Suppressor macrophage treated with lipopolysaccharide for 4 hours (primary cell): ENCODE measurements at places on chromosomes 2 and 18.

- peak; percentile 80 for DNase-seq
Observed at GRCh38 chr2:237156031-237156856, 70.6 kb downstream of the COPS8 start.

DNA sequence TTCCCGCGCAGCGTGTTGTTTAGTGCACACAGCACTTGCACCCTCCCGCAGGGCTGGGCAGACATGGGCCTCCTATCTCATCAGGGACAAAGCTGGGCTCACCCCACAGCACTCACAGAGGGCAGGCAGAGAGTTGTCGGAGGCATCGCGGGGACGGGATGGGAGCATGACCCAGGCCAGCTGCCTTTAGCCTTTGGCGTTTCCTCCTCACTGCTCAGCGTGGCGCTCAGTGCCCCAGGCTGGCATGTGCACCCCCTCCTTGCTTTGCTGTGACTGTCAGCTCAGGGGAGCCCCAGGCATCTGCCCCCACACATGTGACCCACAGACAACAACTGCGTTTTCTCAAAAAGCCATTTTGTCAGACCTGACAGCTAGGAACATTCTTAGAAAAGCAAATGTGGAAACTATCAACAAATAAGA lies 101.1 kb downstream of the RNF144A start:
- DNase-seq: no peak

DNA sequence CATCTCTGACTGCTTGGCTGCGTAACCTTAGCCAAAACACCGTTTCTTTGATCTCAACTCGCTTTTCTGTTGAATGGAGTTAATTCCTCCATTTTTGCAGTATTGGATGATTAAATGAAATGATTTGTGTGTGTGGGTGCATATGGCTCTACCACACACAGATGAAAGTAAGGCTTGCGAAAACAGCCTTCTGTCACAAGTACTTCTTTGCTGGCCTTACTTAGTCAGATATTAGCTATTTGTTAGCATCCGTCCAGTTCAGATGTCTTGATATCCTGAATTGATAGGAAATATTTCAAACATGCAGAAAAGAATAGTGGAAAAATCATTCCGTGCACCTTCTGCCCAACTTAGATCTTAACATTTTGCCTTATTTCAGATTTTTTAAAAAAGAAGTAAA lies 21.8 kb downstream of the NCOA1 start:
- peak; percentile 38 for DNase-seq

GRCh38 chr2:65765376-65765775 lies 333.0 kb upstream of the SPRED2 start:
- no peak for DNase-seq

- peak; percentile 12 for DNase-seq
Observed at GRCh38 chr2:11129598-11130449, 25.4 kb upstream of the SLC66A3 start.

DNA sequence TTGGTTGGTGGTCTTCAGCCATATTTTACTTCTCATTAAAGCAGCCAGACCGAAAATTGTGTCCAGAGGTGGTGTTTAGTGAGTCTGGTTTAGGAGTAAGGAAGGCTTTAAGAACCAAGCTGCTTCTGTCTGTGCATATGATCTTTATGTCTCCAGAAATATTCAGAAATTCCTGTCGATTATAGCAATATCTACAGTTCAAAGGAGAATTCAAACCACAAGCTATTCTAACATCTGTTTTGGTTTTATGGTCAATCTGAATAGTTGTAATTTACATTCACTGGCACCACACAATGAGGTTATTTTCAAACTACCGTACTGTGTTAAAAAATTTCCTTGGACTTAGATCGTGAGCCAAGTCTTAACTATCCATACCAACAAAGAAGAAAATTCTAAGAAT lies 11.3 kb downstream of the UPP2 start:
- DNase-seq: no peak

- no peak for DNase-seq
Observed at GRCh38 chr2:192498747-192499146, 304.0 kb upstream of the TMEFF2 start.

DNA sequence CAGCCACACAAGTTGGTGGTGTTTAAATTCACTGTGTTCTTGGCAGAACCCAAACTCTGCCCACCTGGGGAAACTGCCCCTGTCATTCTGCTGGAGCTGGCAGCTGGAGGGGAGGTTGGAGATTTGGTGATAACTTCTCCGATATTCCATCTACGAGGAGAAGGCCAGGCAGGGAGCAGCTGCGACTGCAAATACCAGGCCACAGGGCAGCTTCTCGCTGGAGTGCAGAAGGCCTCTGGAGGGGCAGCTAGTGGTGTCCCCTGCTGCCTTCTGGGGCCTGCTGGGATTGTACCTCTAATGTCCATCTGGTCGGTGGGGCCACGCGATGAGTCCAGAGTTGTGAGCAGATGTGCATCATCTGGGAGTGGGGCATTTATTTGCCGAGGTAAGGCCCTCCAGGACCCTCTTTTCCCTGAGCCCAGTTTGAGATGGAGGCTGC lies 98.9 kb downstream of the ACKR3 start:
- DNase-seq: no peak

DNA sequence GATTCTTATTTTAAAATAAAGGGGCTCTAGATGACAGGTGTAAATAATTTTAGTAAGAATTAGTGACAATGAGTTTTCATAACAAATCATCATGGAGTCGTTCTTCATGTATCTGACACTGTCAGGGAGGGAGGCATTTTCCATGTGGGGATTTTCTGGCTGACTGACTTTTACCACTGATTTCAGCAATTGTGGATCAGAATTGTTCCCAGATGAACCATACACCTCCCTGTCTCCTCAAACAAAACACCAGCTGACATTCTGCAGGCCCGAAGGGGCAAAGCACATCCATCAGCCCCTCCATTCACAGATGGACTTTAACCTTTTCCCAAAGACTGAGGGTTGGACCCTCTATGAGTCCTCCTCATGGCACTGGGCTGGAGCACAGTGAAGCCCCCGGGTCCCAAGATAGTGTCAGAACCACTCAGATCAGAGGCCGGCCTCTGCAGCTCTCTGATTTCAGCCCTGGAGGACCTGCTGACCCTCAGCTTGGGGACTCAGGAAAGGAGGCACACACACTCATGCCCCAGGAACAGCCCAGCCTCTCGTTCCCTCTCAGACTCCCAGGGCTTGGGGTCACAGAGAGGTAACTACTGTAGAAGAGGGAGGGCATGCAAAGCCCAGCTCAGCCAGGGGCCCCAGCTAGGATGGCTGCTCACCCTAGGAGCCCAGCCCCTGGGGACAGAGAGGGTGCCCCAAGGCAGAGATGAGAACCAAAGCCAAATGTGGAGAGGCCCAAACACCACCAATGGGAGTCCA lies 43.2 kb upstream of the LOXHD1 start:
- no peak for DNase-seq

DNA sequence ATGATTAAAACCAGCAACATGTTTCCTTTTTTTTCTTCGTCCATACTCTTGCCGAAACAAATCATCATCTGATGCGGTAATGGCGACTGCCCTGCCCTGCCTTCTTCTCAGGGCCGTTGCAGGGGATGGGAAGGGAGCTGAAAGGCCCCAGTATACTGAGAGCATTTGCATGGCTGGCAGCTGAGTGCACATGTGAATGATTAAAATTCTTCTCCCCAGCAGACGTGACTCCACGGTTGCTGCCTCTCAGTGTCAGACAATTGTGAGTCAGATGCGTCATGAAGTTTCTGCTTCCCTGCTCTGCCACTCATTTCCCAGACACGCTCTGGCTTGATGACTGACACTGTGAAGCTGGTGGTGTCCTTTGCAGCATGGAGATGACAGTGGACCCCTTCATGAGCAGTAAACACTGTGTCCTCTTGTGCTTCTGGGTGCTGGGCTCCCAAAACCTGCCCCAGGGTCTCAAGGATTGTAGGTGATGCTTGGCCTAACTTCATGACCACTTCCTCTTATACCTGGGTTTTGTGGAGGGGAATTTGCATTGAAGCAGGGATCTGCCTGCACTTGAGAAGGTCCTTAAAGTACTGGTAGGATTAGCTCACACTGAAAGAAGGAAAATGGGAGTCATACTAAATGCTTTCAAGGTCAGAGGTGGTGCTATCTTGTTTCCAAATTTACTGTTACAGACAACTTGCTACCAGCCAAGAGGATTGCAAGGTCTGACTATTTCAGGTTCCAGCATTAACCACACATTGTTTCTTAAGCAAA lies 222.5 kb upstream of the COPS8 start:
- DNase-seq: peak; percentile 55

- DNase-seq: no peak
Observed at GRCh38 chr2:221517146-221517695, 54.9 kb downstream of the EPHA4 start.

- peak; percentile 77 for DNase-seq
Observed at GRCh38 chr2:69559442-69560146, 83.9 kb downstream of the AAK1 start.

- no peak for DNase-seq
Observed at GRCh38 chr2:196808083-196808665, 981 bp downstream of the C2orf66 start.

DNA sequence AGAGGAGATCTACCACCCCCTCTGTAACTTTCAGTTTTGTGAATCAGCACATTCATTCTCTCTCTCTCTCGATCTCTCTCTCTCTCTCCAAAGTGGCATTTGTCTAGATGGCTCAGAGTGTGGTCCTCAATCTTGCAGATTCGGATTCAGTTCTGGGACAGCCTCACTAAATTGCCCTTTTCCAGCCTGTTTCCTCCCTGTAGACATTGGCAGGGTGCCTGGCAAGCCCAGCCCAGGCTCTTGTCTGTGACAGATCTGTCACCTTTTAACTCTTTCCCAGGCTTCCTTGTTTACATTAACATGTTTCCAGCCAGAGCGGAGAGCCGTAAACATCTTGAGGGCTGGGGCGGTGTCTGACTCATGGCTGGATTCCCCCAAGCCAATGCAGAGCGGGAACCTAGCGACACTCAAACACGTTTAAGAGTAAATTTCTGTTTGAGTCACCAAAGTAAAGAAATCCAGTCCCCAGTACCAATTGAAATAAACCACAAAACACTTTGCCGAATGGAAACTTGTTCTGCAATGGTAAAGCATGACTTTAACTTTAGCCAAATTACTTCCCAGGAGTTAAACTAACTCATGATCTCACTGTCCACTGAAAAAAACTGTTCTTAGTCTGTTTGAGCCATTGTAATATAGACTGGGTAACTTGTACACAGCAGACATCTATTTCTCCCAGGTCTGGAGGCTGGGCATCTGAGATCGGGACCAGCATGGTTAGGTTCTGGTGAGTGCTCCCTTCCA lies 6.6 kb upstream of the CYP27C1 start:
- DNase-seq: peak; percentile 62

DNA sequence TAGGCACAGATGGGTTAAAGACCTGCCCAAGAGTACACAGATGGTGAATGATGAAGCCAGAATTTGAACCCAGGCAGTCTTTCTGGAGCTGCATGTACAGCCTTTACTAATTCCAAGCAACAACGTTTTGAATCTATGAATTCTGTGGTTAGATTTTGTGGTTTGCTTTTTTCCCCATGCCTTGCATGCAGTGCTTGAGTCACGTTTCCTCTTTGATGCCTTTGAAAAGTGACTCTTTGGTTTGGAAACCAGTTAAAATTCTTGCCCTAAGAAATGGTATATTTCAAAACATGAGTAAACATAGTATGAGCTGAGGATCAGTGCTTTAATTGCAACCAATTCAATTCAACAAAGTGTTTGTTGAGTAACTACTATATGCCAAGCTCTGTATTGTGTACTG lies 48.2 kb upstream of the PPM1B start:
- peak; percentile 92 for DNase-seq

- DNase-seq: no peak
Observed at GRCh38 chr2:64454386-64455332, 697 bp downstream of the LGALSL start.

DNA sequence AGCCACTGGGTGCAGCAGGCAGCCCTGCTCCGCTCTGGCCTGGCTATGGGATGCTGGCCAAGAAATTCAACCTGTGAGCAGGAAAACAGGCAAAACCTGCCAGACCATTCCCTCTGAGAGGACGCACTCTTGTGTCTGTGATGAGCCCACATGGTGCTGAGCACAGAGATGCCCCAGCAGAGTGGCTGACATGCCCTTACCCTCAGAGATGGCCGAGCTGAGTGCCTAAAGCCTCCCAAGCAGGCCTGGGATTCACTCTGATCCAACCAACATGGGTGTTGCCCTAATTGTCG lies 34.3 kb upstream of the TAF1B start:
- no peak for DNase-seq

GRCh38 chr18:9426753-9427152 lies 48.6 kb upstream of the RALBP1 start:
- DNase-seq: no peak

GRCh38 chr2:229642371-229642770 lies 72.0 kb downstream of the DNER start:
- DNase-seq: no peak

DNA sequence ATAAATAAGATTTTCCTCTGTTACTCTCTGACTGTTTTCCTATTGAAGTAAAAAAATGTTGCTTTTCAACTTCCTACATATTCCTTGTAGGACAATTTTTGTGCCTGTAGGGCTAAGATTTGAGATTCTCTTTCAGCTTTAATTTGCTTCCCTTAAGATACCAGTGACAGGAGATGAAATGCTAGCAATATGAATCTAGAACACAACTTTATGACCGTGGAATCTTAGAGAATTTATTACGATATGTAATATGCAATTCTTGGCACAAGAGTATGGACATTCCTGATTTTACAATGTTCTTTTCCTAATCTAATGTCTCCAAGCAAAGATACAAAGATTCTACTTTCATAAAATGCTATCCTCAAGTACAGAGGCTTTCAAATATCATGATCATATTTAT lies 180.9 kb downstream of the KCNE4 start:
- DNase-seq: no peak

DNA sequence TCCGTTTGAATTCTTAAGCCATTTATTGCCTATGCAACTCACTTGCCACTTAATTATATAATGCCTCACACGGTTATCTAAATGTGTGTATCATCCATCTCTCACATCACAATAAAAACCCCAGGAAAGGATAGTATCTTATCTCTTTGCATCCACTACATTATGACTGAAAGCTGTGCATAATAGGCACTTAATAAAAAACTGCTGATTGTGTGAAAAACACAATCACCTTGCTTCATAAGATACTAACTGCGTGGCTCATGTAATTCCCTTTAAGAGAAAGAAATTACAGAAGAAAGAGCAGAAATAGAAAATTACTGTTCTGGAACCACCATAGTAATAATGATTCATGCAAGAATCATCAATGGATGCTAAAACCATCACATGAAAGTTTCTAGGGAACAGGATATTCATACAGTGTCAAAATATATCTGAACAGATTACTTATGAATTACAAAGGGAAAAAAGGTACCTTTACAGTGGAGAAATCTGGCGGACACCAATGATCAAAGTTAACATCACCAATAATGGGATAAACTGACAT lies 29.3 kb downstream of the CUL3 start:
- DNase-seq: no peak

- no peak for DNase-seq
Observed at GRCh38 chr2:166773308-166773949, 114.9 kb upstream of the XIRP2 start.

GRCh38 chr2:46119453-46119852 lies 177.8 kb upstream of the EPAS1 start:
- no peak for DNase-seq

- DNase-seq: no peak
Observed at GRCh38 chr2:97845133-97845532, 131.8 kb downstream of the ZAP70 start.

- no peak for DNase-seq
Observed at GRCh38 chr2:71570951-71571460, 117.6 kb downstream of the DYSF start.
